ENCODE measurements at places on chromosomes 2 and 18.

GRCh38 chr2:165391791-165392190 lies 77.7 kb upstream of the CSRNP3 start:
- no peak for DNase-seq

- DNase-seq, result no peak
These were observed 75.0 kb downstream of the SOCS6 start for GRCh38 chr18:70363861-70364260.

- DNase-seq, result no peak
These were observed 40.8 kb downstream of the KCMF1 start for GRCh38 chr2:85011747-85012146.

GRCh38 chr2:91477731-91478672 lies 2786.5 kb downstream of the RPIA start:
- no peak for DNase-seq

- no peak for DNase-seq
These were observed 111.7 kb downstream of the SH3BP4 start for GRCh38 chr2:235063471-235063961.

DNA sequence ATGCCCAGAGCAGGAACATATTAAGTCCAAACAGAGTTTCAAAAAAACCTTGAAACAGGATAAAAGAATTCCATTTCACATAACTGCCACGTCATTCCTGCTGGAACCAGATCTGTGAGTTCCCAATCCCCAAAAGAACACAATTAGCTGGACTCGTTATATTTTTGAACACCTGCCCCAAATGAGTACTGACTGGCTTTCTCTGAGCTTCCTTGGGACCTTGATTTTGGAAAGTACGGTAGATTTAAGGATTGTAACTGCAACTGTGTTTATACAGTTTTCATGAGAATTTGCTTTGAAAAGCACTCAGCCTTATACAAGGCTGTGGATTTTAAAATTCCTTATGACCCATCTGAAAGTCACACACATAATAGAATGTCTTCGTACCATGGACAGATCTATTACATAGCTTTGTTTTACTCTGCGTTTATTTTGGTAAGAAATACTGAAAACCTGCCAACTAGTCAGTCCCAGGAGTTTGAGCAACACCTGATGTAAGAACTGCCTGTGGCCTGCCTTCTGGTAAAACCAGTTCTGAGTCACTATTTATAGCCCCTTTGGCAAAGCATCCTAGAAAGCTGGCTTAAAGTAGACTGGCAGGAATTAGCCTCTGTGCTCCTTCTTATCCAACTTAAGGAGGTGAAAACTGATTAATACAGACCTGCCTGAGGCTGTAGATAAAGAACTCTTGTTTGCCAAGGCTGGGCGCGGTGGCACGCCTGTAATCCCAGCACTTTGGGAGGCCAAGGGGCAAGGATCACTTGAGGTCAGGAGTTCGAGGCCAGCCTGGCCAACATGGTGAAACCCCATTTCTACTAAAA lies 48.1 kb downstream of the MERTK start:
- DNase-seq, result no peak

Measured in stimulated activated CD4-positive, alpha-beta T cell treated with anti-CD3 and anti-CD28 coated beads, Interleukin-4, amount 100 ng/mL, for 1 hour (primary cell).